ENCODE measurements at places on chromosomes 1 and 21. TPM values are rescaled to one million over a fixed set of nuclear protein-coding genes. Genes with fewer than 3 reads are reported as not detected.

The HTR6 gene
- total RNA-seq, result 0.09 TPM

The MAP10 gene
- 1.5 TPM for total RNA-seq

The STRIP1 gene
- total RNA-seq, result 50.3 TPM

The ACKR1 gene
- not detected for total RNA-seq

The PARS2 gene
- 3.8 TPM for total RNA-seq

The C1orf56 gene
- 0.82 TPM for total RNA-seq

The LZIC gene
- 50.3 TPM for total RNA-seq

The TNFRSF14 gene
- 12.0 TPM for total RNA-seq

The OR2T35 gene
- not detected for total RNA-seq

The OR2L3 gene
- not detected for total RNA-seq

The TMEM82 gene
- not detected for total RNA-seq

The KCNA3 gene
- under 0.01 TPM for total RNA-seq

The CCDC185 gene
- not detected for total RNA-seq

DNA sequence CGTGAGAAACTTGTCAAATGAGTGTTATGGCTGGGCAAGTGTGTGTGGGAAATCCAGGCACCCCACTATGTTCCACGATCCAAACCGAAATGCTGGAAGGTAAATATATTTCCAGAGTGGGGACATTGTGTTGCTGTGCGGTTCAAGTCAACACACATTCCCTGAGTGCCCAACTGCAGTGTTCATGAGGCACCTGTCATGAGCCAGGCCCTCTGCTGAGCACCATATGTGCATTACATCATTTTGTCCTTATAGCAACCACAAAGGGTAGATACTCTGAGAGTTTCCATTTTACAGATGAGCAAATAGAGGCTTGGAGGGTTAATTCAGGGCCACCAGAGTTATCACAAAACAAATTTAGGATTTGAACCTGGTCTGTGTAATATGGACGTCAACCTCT is 59.9 kb upstream of the SOD1 start:
- DNase-seq, result no peak

DNA sequence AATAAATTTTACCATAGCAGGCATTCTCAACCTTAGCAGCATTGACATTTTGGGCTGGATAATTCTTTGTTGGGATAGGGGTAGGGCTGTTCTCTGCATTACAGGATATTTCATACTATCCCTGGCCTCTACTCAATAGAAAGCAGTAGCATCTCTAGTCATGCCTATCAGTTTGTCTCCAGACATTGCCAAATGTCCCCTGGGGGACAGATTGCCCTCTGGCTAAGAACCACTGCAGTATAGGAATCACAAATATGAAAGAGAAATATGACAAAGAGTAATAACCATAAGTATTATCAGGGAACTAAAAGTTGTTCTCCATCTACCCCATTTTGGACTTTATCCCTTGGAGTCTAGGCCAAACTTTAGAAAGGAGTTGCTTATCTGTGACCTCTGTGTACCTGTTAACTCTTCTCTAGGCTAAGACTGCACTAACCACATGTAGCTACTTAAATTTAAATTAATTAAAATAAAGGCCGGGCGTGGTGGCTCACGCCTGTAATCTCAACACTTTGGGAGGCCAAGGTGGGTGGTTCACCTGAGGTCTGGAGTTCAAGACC is 76.1 kb downstream of the AGO3 start:
- no peak for DNase-seq

GRCh38 chr1:227317523-227318015 is 723 bp downstream of the CDC42BPA start:
- peak; percentile 66 for DNase-seq

GRCh38 chr1:52424231-52424636 is 19.8 kb downstream of the PRPF38A start:
- no peak for DNase-seq

GRCh38 chr1:19317126-19317910 is 5.2 kb downstream of the SLC66A1 start:
- DNase-seq, result no peak

DNA sequence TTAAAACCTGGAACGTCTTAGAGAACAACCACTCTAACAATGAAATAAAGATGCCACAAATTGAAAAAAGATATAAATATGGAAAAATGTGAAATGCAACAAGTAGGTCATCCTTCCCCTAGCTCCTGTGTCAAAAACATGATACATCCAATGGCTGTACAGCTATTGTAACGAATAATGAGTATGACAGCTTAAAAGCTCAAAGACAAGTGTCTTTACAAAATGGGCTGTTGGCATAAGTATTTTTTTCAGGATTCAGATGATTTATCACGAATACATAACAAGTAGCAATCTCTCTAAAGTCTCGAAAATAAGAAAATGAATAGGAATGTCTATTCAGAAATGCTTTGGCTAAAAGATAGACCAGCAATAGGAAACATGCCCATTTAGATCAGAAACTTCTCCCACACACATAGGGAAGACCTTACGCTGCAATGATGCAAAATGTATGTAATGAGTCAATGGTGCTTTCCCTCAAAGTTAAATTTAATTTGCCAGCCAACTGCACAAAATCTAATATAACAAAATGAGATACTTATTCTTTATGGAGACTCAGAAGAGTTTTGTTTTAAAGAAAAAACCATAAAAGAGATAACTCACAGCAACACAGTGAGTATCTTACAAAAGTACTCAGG is 8.3 kb downstream of the TGFBR3 start:
- DNase-seq, result peak; percentile 65

GRCh38 chr1:29973406-29973805 is 737.1 kb downstream of the PTPRU start:
- DNase-seq, result no peak

DNA sequence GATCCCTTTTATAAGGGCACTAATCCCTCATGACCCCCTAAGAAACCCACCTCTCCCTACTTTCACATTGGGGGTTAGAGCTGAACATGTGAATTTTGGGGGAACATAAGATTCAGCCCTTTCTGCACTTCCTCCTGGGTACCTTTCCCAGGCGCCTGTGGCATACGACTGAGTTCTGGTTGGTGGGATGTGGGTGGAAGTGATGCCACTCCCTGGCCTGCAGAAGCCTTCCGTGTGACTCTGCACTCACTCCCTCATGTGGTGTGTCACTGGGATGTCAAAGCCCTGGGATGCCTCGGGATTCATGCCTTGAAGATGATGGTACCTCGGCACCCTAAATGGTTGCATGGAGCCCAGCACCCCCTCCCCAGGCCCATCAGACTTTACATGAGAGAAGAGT is 28.3 kb upstream of the VASH2 start:
- no peak for DNase-seq

GRCh38 chr21:35940074-35940927 is 120.0 kb downstream of the SETD4 start:
- peak; percentile 89 for DNase-seq

DNA sequence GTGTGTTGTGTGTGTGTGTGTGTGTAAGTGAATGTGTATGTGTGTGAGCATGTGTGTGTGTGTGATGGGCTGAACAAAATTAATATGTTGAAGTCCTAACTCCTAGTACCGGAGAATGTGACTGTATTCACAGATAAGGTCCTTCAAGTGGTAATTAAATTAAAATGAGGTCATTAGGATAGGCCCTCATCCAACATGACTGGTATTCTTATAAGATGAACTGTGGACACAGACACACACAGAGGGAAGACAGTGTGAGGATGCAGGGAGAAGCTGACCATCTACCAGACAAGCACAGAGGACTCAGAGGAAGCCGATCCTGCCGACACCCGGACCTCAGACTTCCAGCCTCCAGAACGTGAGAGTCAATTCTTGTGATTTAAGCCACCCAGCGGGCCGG is 91.2 kb upstream of the PGBD5 start:
- DNase-seq, result no peak

DNA sequence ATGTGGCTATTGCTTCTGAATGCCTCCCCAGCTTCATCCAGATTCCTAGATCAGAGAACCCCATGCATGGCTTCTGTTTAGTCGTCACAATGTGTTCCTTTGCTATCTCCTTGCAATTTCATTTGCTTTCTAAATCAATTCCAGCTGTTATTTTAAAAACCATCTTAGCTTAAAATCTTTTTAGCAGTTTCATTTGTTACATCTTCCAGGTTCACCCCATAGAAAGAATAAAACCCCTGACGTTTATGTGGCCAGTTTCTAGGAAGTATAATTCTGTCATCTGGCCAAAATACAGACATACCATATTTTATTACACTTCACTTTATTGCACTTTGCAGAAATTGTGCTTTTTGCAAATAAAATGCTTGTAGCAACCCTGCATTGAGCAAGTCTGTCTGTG is 278.4 kb downstream of the PTPRC start:
- DNase-seq, result no peak

DNA sequence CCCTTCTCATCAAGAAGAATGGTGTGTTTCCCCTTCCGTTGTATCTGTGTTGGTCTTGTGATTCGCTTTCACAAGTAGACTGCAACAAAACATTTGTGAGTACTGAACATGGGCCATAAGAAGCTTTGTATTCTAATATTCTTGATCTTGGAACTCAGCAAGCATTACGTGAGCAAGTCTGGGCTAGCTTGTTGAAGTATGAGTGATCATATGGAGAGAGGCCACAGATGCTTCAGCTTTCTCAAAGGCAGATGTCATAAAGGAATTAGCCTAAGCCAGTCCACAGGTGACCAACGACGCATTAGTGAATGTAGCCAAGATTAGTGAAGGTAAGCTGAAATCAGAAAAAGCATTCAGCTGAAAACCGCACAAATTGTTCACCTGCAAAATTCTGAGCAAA is 609.6 kb upstream of the NEGR1 start:
- no peak for DNase-seq

- no peak for DNase-seq
These were observed 22.5 kb upstream of the CNTN2 start for GRCh38 chr1:205020466-205020865.

DNA sequence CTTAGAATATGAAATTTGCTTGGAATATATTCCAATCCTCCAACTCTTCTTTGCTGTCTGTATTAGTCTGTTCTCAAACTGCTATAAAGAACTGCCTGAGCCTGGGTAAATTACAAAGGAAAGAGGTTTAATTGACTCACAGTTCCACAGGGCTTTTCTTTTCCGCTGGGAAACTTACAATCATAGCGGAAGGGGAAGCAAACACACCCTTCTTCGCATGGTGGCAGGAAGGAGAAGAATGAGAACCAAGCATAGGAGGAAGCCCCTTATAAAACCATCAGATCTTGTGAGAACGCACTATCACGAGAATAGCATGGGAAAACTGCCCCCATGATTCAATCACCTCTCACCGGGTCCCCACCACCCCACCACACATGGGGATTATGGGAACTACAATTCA is 14.8 kb downstream of the CENPF start:
- DNase-seq, result no peak

- DNase-seq, result peak; percentile 57
These were observed 44.6 kb upstream of the BCL9 start for GRCh38 chr1:147496571-147497210.

DNA sequence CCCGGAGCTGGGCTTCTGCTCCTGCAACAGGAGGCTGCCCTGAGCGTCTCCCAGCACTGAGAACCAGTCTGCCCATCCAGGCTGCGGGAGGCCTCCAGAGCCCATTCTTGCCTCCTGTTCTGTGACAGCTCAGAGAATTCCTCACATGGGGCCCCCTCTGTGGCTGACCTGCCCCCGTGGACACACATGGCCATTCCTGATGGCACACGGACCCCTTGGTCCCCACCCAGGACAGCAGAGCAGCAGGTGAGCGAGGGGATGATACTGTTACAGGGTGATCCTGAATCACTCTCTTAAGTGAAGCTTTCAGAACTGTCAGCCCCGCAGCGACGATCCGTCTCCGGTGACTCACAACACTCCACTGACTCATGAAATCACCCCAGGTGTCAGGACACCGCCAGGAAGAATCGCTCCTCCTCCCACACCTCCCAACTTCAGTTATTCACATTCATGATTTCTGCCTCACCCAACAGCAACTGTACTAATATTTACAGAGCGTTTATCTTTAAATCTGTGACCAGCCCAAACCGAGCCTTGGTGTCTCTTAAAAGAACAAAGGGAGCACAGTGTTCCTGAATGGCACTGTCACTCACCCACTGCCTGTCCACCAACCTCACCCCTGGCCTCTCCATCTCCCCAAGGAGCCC is 22.5 kb downstream of the CHD5 start:
- DNase-seq, result no peak

- peak; percentile 100 for DNase-seq
These were observed 12.8 kb upstream of the BOLA1 start for GRCh38 chr1:149886396-149887195.

DNA sequence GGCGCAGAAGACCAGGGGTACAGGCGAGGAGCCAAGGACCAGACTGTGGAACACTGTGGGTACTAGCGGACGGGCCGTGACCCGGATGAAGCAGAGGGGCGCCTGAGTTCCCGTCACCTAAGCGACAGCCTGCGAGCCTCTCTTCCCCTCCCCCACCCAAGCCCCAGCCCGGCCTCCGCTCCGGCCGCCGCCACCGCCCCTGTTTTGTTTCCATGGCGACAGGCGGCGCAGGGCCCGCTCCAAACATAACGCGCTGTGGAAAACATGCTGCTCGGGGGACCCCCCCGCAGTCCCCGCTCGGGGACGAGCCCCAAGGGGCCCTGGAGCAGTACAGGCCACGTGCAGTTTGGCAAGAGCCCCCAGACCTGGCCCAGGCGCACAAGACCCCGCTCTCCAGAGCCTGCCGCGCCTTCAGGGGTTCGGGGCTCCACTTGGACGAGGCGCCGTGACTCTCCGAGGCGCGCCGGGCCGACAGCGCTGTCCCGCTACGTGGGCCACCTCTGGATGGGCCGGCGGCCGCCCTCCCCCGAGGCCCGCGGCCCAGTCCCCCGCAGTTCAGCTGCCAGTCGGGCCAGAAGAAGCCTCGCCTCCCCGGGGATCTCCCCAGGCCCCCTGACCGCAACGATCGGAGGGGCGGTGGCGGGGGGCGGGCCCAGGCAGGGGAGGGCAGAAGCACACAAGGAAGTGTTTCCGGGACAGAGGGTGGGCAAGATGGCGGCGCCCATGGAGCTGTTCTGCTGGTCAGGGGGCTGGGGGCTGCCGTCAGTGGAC is at the start of gene MTX1:
MTX1 (plus strand) TSS at position 155 of the 771 bp plus-strand sequence; CDS start at position 265, 110 bp downstream.
- DNase-seq, result peak; percentile 75

- peak; percentile 9 for DNase-seq
These were observed 1.1 kb upstream of the KCNT2 start for GRCh38 chr1:196609370-196609737.

GRCh38 chr1:189357317-189357716 is 1120.3 kb downstream of the BRINP3 start:
- no peak for DNase-seq

DNA sequence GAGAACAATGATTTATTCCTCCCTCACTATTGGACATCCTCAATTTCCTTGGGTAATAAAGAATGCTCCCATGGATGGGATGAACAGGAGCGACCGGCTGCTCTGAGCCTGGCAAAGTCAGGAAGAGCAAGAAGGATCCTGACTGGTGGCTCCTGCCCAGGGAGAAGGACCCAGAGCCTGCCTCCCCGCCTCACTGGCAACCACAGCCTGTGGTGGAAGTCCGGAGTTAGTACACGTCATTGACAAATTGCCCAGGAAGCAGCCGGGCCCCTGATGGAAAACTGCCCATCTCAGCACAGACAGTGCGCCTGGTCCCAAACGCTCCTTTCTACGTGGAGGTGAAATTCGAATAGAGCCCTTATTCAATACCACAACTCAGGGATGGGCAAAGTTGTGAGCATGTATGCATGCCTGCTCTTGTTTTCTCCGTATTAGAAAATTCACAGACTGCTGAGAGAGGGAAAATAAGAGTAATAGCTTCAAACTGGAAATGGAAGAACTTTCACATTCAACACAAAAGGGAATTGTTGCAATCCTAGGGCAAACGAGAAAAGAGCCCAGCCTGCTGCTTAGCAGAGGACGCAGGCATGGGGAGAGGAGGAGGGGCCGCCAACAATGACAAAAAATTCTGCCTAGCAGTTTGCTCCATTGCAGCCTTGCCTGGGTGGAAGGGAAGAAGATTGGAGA is 397.1 kb upstream of the VAMP3 start:
- peak; percentile 11 for DNase-seq
